ENCODE measurements at places on chromosomes 16 and 17. TPM values are rescaled to one million over a fixed set of nuclear protein-coding genes. Genes with fewer than 3 reads are reported as not detected.

The KRTAP3-2 gene
- not detected for total RNA-seq

The HOXB13 gene
- 0.05 TPM for total RNA-seq

The WFDC1 gene
- total RNA-seq = 1.0 TPM

The SPATA33 gene
- total RNA-seq = 4.3 TPM

The CDYL2 gene
- total RNA-seq = 6.0 TPM

The ITGAE gene
- total RNA-seq = 20.3 TPM

The VASN gene
- total RNA-seq = 6.3 TPM

The EPX gene
- total RNA-seq = not detected

The CMTM1 gene
- total RNA-seq = 1.3 TPM

The BICDL2 gene
- not detected for total RNA-seq

The IL21R gene
- 1.4 TPM for total RNA-seq

The SRL gene
- total RNA-seq = 400 TPM

The HSD17B2 gene
- total RNA-seq = not detected

The CTU2 gene
- total RNA-seq = 14.9 TPM

The MYH11 gene
- 62.2 TPM for total RNA-seq

The FNDC8 gene
- not detected for total RNA-seq

The GAST gene
- total RNA-seq = not detected

The DOC2A gene
- total RNA-seq = 0.38 TPM

The MPV17L gene
- total RNA-seq = 5.4 TPM

The FBXW10B gene
- 1.2 TPM for total RNA-seq

The SLC22A31 gene
- total RNA-seq = not detected

The SLC38A8 gene
- not detected for total RNA-seq

The CDK10 gene
- 32.9 TPM for total RNA-seq

The TXNDC17 gene
- total RNA-seq = 51.0 TPM

The DNAH3 gene
- total RNA-seq = 0.40 TPM

The TPPP3 gene
- total RNA-seq = 9.6 TPM

The DPEP3 gene
- not detected for total RNA-seq

The CALB2 gene
- 0.70 TPM for total RNA-seq

The GRAP gene
- total RNA-seq = 2.9 TPM

The KLHL10 gene
- total RNA-seq = not detected

The OR3A3 gene
- not detected for total RNA-seq

The PIK3R5 gene
- total RNA-seq = 2.0 TPM

The OTOP2 gene
- total RNA-seq = not detected

The TBC1D3 gene
- total RNA-seq = not detected

The SLC5A10 gene
- 0.13 TPM for total RNA-seq

The PRAC2 gene
- not detected for total RNA-seq

The NOXO1 gene
- not detected for total RNA-seq

The MAPT gene
- total RNA-seq = 44.4 TPM

The CTF1 gene
- 17.7 TPM for total RNA-seq

The TNFRSF17 gene
- not detected for total RNA-seq

The SLFN14 gene
- total RNA-seq = 0.08 TPM

The TK2 gene
- total RNA-seq = 23.4 TPM

The TBC1D3G gene
- total RNA-seq = not detected

The CLEC19A gene
- not detected for total RNA-seq

The ARHGDIG gene
- 2.8 TPM for total RNA-seq

The CDRT4 gene
- 1.8 TPM for total RNA-seq

The CNTNAP4 gene
- not detected for total RNA-seq

The MLKL gene
- total RNA-seq = 4.9 TPM

The DNAAF1 gene
- total RNA-seq = not detected

The NAT9 gene
- 27.6 TPM for total RNA-seq

The RPL26 gene
- 727 TPM for total RNA-seq

The CRLF3 gene
- 5.1 TPM for total RNA-seq

The CRYM gene
- total RNA-seq = 105 TPM

The PRKCB gene
- 2.3 TPM for total RNA-seq

The ACSM2B gene
- not detected for total RNA-seq

The CRYBA1 gene
- total RNA-seq = not detected

All from cardiac septum (tissue), 1 donor.